Activated CD4-positive, CD25-positive, alpha-beta regulatory T cell treated with anti-CD3 and anti-CD28 coated beads, Interleukin-2, amount 50 U/mL, for 72 hours (primary cell): ENCODE measurements at places on chromosomes 5 and 9.

- DNase-seq: no peak
Observed at GRCh38 chr5:159345336-159345735, 15.0 kb upstream of the IL12B start.

DNA sequence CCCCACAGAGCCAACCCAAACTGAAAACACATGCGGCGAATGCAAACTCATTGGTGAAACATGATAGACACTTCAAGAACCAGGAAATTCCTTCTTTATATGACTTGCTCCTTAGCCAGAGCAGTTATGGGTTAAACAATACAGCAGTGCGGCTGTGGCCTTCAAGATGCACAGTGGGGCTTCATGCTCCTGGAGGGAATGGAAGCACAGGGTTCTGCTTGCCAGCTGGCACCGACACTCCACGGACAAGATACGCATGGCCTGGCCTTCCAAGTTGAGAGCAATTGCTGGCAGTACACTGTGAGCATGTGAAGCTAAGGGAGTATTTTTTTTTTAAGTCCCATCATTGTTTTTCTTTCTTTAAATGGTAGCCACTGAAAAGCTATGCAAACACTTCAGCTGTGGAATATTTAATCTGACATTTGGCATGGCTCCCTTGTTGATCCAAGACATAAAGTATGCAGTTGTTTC lies 451.6 kb upstream of the CD180 start:
- no peak for DNase-seq

DNA sequence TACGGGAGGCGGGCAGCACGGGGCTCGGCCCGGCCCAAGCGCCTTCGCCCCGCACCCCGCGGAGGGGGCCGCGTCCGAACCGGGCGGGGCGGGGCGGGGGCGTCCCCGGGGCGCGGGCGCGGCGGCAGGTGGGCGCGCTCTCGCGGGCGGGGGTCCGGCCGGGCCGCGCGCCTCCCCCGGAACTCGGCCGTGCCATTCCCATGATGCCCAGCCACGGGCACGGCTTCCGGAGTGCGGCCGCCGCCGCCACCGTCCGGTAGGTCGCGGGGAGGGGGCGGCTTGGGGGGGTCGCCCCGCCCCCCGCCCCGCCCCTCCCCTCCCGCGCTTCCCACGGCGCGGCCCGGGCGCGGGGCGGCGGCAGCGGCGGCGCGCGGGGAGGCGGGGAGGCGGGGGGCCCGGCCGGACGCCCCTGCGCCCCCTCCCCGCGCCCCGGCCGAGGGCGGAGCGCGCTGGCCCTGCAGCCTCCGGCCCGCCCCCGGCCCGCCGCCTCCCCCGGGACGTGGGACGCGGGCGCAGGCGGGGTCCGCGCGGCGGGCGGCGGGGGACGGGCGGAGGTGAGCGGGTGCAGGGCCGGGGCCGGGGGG lies at the start of gene PPP1R26:
PPP1R26 (plus strand) TSS at position 314 of the 584 bp plus-strand sequence. CDS start 4,729 bp downstream, outside the sequence.
- DNase-seq: no peak

DNA sequence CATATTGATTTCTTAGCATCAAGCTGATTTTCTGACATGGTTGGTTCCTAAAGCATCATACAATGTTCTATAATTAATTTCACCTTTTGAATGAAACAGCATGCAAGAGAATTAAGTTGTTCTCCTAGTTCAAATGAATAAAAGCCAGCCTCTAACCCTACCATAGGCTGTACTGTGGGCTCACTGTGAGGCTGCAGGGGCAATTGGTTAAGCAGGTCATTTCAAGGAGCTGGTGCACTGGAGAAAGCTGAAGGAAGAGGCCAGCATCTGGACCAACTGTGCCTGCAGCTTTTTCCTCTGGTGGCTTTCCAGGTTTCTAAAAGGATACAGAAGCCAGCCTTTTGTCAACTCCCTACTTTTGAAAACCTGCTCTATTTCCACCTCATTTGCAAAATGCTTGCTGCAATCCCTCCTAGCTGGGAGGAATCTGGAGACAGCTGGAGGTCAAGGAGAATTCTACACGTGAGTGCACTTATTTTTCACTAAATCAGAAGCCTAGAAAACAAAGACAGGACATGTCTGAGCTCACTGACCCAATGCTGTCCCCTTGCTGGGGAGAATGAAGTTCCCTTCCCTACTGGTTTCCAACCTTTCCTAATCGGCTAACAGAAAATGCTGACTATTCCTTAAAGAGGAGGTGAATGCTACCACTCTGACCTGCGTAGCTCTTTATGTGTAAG lies 158.9 kb downstream of the APBA1 start:
- no peak for DNase-seq

DNA sequence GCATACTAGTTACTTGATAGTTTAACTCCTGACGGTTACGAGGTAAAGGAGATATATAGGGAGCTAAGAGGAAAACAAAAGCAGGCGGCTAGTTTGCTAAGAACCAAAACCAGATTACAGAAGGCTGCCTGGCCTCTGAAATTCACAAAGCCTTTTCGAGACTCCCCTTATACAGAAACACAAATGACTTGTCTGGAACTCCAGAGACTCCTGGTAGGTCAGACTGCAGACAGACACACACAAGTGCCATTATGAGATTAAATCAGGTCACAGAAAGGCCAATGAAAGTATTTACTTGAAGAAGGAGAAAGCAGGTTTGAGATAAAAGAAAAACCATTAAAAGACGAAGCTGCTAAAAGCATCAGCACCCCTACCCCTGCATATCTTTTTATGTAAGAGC lies 142.5 kb upstream of the LRRTM2 start:
- no peak for DNase-seq

GRCh38 chr9:91904588-91905236 lies 45.3 kb downstream of the ROR2 start:
- no peak for DNase-seq

GRCh38 chr9:105672711-105673234 lies 10.5 kb downstream of the TAL2 start:
- no peak for DNase-seq

GRCh38 chr9:112034216-112034611 lies 137.6 kb downstream of the UGCG start:
- DNase-seq: no peak

- DNase-seq: no peak
Observed at GRCh38 chr9:118336943-118337330, 632.7 kb downstream of the TLR4 start.

DNA sequence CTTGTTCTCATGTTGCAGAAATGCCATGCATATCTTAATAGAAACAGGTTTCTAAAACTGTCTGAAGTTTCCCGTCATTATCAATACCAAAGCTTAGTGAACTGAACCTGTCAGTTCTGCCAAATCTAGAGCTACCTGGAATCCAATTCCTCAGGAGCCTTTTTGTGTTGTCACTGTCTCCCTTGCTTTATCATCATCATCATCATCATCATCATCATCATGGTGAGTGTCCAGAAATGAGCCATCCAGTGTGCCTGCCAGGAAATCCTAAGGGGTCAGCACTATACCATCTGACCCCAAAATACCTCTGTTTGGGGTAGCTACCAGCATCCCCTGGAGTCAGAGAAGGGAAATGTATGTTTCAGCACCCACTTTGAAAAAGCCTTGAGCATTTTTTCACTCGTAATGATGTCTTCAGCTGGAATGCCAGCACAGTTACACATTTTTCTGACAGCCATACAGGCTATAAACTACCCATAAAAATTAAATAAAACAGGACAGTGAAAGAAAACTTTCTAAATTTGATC lies 150.3 kb downstream of the NR2F1-AS1 start:
- no peak for DNase-seq

- DNase-seq: no peak
Observed at GRCh38 chr5:96584712-96585111, 77.5 kb upstream of the CAST start.

DNA sequence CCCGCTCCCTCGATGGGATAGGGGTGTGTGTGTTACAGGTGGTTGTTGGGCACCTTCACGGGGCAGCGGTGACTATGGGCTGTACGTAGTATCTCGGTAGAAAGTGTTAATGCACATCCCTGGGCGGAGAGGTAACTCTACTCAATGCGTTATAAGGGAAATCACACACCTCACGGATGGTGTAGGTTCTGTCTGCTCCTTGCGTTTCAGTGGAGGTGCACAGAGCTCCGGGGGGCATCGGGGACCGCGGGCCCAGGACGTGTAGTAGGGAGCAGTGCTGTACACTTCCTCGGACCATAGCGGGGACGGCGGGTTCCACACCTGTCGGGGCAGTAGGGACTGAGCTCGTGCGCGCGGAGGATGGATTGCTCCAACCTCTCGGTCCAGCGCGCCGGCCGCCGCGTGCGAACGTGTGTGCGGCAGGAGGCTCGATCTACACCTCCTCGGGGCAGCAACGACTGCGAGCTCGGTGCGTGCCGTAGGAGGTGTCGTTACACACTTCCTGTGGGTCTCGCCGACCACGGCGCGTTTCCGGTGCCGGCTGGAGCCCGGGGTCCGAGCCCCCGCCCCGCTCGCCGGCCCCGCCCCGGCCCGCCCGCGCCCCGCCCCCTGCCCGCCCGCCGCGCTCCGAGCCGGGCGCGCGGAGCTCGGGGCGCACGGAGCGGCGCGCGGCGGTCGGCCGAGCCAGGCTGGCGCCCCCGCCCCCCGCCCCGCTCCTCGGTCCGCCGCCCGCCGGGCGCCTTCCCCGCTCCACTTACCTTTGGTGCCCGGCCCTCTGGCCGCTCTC lies at the start of gene KIAA1958:
KIAA1958 (plus strand) TSS at position 607 of the 787 bp plus-strand sequence. CDS start 87,254 bp downstream, outside the sequence.
- DNase-seq: peak; percentile 82

- DNase-seq: no peak
Observed at GRCh38 chr5:179120951-179121666, 60.9 kb downstream of the ZNF354C start.

DNA sequence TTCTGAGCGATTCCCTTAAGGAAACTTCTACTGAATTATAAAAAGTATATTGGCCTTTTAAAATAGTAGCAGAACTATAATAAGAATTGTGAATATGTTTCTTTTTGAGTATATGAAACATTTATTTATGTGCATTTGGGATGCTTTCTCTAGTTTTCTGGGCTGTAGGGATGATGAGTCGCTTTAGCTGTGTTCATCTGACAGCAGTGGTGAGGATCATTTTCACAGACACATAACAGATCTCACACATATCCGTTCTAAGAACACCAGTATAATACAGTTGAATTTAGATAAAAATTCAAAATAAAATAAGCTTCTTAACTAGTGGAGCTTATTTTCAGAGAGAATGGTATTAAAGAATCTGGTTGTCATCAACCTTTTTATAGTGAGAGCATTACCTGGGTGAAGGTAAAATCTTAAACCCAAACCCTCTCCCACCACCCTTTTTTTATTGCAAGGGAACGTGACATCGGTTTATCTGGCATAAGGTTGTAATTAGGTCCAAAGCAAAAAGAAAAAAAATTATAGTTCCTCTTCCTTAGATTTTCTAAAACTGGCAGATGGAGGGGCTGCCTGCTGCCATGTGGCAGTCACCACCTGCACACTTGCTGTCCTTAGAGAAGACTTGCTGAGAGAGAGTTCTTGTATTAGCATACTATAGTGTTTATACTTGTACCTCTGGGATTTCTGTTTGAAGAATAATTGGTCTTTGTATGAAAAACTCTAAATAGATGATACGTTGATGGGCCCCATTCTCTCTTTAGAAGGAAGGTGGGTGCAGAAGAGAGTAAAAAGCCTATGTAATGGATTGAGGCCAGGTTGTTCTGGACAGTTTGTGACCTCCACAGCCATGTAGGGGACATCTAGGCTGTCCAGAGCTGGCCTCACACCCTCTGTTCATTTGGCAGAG lies 86.8 kb downstream of the CAMK4 start:
- no peak for DNase-seq

DNA sequence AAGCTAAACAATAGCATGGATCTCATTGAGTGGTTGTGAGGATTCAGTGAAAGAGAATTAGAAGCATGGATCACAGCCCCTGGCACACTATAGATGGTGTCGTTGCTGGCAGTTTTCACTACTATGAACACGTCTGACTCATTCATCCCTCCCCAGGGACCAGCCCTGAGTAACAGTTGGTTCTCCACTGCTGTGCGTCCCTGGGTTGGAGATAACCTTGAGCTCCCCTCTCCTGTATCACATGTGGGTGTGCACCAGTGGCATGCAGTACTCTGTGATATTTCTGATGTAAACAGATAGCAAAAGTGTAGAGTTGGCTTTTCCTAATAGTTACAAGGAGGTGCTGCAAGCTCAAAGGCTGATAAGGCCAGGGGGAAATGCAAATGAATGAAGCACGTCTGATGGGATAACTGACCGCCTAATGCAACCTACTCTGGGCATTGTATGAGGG lies 8.8 kb upstream of the LCP2 start:
- DNase-seq: no peak

DNA sequence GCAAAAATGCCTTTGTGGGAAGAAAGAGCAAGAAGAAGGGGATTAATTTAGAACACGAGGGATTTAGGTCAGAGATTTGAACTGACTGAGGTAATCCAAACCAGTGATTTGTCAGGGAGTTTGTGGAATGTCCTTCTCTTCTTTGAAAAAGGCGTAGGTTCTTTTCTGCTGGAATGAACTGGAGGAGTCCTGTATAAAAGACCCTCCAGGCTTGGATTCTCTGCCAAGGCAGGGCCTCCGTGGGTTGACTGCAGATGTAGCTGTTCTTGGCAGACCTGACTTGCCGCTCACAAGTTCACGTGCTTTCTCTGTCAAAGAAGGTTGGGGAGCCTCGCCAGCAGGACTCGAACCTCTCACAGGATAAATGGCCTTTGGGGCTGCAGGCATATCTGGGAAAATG lies 62.8 kb upstream of the STC2 start:
- no peak for DNase-seq

DNA sequence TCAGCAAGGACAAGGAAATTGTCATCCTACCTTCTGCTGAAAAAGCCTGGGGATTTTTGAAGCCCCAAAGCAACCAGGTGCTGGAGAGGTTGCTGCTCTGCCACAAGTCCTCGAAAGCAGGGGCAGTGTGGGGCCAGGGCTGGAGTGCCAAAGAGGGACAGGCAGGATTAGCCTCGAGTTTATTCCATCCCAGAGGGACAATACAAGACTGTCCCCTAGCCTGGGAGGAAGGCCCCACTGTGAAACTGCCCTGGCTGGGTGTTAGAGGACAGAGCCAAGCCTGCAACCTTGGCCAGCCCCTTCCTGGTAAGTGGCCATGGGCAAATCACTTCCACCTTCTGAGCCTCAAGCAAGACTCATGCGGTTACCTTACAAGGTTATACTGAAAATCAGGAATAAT lies 55.1 kb downstream of the WHRN start:
- no peak for DNase-seq

GRCh38 chr5:65076251-65076869 lies 307.6 kb downstream of the CWC27 start:
- no peak for DNase-seq

GRCh38 chr5:168654211-168654721 lies 75.1 kb upstream of the PANK3 start:
- DNase-seq: no peak

GRCh38 chr9:126661521-126662251 lies 48.0 kb downstream of the LMX1B start:
- DNase-seq: no peak
